Progenitor cell of endocrine pancreas (in vitro differentiated cells): ENCODE measurements at places on chromosomes 1 and 21.

DNA sequence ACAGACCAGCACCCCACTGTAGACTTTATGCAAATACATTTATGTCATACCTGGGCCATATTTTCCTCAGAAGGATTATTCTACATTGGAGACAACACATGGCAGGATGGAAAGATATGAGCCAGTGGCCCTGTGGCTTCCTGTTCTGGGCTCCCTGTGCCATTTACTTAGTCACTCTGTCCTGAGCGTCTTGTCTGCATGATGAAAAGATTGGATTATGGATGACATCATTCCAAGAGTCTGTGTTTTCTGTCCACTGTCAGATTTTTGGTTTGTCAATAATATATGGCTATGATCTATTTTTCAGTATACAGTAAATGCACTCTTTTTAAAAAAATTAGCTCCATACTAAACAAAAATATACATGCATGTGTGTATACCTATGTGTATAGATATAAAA lies 30.8 kb downstream of the IGSF5 start:
- no peak for DNase-seq

GRCh38 chr1:2970311-2971071 lies 50.8 kb upstream of the ACTRT2 start:
- no peak for DNase-seq

- peak; percentile 44 for DNase-seq
Observed at GRCh38 chr1:41241749-41242341, at the start of gene SCMH1. SCMH1 (minus strand) TSS chr1:41242306; CDS start chr1:41186133, 56,173 bp downstream.

GRCh38 chr1:185297982-185298381 lies 19.1 kb downstream of the IVNS1ABP start:
- DNase-seq, result no peak

DNA sequence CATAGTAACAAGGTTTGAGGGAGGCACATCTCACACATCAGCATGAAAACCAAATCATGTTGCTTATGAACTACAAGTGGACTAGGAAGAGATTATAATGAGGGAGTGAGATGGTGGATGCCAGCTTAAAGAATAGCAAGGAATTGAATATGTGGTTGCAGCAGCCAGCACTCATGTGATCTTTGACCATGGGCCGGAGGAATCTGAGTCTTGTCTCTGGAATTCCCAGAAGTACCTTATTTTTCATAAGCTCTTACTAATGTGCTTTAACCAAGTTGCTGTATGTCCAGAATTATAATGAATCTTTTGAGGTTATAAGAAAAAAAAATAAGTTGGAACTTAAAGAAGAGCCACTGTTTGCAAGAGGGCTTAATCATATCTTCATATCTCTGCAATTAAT lies 97.0 kb downstream of the DISP1 start:
- no peak for DNase-seq

- no peak for DNase-seq
Observed at GRCh38 chr1:109249654-109250401, 489 bp downstream of the CELSR2 start.

GRCh38 chr1:41496080-41497055 lies 11.9 kb upstream of the EDN2 start:
- DNase-seq, result peak; percentile 65

DNA sequence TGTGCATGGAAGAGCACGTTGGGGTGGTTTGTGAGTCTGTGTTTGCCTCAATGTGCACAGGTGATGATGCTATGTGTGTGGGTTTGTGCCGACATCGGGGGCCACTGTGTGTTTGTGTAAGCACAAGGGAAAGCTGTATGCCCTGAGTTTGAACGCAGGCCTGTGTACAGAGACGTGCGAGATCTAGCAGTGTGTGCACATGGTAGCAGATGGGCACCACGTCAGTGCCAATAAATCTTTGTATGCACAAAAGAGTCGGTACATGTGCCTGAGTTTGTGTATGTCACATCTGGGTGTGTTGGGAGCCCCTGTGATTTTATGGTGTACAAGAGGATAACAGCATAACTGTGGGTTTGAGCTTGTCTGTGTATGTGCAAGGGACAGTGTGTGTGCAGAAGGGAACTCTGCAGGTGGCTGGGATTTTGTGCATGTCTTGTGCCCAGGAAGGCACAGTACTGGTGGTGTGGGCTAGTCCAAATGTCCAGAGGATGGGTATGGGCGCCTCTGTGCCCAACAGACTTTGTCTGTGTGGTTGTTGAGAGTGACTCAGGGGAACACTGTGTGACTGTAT lies 32.0 kb upstream of the WASF2 start:
- DNase-seq, result no peak

GRCh38 chr1:81799939-81800694 lies 617 bp upstream of the ADGRL2 start:
- DNase-seq, result peak; percentile 53
